KBM-7 (cell line): ENCODE measurements at places on chromosomes 2 and 18.

DNA sequence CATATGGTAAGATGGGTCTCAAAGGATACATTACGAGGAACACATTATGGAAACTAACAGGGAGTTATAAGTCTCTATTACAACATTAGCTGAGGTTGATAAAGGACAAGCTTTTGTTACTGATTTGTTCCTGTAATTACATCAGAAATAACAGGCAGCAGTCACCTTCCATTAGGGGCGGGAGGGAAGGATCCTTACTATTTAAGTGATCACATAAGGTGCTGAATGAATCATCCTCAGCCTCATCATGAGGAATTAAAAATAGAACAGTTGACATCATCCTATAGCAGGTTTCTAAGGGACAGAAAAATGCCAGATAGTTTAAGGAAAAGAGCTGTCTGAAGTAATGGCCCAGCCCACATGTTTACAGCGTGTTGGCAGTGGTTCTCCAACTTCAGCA is 86.9 kb upstream of the MGAT5 start:
- DNase-seq: no peak

GRCh38 chr18:45505497-45506206 is 109.6 kb upstream of the SLC14A2 start:
- DNase-seq: no peak

GRCh38 chr2:188884517-188884916 is 89.7 kb upstream of the COL3A1 start:
- no peak for DNase-seq

- DNase-seq: no peak
These were observed 17.3 kb upstream of the MTX2 start for GRCh38 chr2:176251928-176252327.

DNA sequence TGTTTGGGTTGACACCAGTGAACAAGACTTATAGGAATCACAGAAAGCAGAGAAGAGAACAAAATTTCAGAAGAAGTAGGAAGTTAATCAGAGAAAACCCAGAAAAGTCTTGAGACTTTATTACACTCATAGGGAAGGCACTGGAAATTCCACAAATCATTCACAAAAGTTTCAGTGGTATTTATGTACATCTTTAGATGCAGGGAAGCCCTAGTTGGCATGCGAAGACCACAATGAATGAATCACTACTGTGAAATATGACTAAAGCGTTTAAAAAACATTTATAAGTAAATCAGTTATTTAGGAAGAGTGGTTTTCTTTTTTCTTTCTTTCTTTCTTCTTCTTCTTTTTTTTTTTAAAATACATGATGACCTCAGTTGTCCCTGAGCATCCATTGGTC is 105.1 kb downstream of the NUP35 start:
- no peak for DNase-seq

DNA sequence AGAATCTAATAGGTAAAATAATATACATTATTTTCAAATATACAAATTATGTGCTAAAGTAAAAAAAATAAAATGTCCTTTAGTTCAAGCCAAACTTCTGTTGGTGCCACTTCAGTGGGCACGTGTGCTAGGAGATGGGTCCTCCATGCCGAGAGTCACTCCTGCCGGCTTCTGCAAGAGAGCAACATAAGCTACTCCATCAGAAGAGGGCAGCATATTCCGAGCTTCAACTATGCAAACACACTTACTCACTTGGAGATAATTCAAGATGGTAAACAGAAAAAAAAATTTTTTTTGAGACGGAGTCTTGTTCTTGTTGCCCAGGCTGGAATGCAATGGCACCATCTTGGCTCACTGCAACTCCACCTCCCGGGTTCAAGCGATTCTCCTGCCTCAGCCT is 24.4 kb downstream of the CNOT11 start:
- no peak for DNase-seq

GRCh38 chr2:2777213-2777612 is 446.1 kb upstream of the MYT1L start:
- no peak for DNase-seq

DNA sequence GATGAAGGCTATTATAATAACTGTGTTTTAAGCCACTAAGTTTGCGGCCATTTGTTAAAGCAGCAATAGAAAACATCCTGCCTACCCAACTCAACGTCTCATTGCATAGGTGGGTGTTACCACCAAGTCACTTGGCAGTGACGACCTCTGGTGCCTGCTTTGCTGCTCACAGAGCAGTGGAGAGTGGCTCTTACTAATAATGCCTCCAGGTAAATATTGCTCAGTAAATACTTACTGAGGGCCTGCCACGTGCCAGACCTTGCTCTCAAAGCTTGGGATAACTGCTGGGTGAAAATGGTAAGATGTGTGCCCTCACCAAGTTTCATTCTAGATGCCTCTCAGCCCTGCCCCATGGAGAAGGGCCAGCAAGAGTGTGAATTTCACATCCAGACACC is 27.7 kb downstream of the ITGA6 start:
- no peak for DNase-seq

DNA sequence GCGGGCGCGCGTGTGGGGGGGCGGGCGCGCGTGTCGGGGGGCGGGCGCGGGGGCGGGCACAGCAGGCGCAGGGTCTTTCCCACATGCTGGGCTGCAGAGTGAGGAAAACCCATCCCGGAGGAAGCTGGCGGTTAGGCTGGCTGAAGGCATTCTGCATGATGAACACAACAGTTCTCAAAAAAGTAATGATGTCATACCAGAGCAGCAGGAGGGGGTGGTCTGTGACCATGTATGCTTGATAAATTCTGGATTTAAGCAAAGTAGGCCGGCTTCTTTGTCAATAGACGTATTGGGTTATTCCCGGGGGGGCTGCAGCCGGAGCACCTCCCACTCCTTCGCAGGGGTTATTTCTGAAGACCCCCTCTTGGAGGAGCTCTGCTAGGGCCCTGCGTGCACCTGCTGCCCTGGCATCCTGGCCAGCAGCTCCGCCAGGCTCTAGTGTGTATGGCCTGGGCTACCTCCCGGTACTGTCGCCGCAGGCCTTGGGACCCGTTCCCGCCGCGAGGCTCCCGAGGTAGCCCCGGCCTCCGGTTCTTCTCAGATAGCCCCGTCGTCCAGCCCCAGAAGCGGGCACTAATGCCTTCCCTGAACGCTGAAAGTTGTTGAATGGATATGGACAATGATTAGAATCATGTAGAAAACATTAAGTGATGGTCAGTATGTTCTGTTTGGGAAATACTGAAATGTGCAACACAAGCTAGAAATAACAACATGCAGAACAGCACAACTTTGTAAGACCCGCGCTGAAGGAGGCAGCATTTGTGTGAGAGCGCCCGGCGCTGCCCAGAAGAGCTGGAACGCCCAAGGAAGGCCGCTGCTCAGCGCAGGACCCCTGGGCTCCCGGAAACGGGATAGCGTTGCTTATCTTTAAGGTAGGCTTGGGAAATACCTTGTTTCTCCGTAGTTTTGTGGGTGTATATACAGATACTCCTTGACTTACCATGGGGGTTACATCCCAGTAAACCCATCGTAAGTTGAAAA is 101.4 kb upstream of the RAB6C start:
- no peak for DNase-seq

- DNase-seq: no peak
These were observed 9.5 kb downstream of the CHPF start for GRCh38 chr2:219533930-219534661.

GRCh38 chr18:24465486-24465885 is 5.0 kb downstream of the HRH4 start:
- no peak for DNase-seq

DNA sequence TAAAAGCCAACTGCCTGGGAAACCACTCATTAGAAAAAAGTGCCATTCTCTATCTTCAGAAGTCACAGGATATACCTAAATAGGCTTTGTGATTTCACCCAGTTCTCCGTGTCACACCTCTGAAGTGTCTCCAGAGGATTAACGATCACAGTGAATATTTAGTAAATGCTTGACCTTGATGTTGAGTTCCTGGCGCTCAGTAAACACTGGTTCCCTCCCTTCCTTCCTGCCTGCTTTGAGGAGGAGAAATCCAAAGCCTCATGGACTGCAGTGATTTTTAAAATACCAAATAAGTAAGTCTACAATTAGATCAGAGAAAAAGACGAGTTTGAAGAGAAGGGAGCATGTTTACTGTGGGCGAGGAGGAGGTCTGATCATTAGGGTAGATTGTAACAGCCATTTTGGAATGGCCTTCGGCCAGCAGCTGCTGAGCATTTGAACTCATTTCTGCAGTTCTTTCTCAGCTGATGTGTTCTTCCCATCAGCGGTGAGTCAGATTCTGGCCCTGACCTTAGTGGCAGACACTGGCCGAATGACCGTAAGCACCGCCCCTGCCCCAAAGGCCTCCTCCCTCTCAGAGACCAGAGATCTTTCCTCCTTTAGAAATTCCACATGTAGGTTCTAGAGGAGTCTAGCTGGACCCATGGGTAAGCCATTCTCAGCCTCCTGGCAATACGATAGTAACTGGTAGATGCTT is 62.1 kb upstream of the SLC16A14 start:
- no peak for DNase-seq

DNA sequence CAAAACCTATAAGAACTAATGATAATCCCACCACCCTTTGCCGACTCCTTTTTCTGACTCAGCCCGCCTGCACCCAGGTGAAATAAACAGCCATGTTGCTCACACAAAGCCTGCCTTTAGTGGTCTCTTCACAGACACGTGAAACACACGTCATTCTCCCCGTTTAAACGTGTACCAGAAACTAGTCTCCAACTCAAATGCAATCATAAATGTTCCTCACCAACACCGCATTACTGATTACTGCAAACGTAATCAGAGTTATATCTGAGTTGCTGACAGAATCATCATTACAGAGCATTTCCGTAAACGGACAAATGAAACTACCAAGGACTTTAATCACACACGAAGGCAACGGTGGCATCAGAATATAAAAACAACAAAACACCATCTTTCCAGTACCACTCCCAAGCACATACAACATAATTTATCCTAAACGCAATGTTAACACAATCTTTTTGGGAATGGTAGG is 1.9 kb downstream of the CLK1 start:
- DNase-seq: no peak

- DNase-seq: no peak
These were observed 6.3 kb downstream of the C2orf81 start for GRCh38 chr2:74414881-74415761.

DNA sequence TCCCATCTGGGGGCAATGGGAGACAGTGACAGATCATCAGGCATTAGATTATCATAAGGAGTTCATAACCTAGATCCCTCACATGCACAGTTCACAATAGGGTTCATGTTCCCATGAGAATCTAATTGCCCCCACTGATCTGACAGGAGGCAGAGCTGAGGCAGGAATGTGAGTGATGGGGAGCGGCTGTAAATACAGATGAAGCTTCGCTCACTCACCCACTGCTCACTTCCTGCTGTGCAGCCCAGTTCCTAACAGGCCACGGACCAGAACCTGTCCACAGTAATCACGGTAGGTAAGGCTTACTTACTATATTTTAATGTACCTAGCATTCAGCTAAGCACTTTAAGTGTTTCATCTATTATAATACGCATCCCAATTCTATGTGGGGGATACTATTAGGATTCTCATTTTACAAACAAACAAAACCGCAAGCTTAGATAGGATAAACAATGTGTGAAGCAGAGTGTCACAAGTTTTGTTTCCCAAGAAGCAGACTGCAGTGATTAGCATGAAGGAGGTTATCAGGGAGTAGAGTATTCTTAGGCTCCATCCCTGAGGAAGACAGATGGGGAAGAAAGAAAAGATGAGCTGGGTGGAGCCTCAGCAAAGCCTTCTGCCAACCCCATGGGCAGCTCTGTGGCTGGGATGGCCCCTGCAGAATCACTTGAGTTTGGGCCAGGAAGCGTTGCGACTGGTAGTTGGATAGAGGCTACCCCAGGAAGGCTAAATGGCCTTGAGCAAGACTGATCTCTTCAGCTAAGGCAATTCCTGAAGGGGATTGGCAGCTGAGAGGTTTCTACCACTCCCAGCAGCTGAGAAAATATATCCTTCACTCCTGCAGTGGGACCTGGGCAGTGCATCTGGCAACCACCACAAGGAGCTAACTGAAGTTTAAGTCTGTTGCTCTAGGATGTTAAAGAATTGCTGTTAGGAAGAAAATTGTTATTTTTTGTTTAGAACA is 133.1 kb downstream of the MREG start:
- no peak for DNase-seq

- no peak for DNase-seq
These were observed 25.3 kb upstream of the TACR1 start for GRCh38 chr2:75224636-75225094.

DNA sequence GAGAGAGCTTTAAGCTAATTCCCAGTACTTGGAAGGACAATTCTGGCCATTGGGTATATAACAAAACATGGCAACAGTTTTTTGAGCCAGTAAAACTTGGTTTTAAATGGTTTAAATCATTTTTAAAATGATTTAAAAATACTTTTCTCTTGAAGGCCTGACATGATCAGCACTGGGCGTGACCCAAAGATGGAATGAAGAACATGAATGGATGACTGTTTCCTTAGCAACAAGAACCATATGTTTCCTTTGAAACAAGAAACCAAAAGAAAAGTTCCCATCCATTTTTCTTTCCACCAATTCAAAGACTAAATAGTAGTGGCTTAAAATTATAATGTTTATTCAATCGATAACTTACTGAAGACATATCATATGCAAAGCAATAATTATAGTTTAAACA is 348.3 kb upstream of the FIGN start:
- DNase-seq: no peak

GRCh38 chr2:28678944-28679343 is 72.7 kb upstream of the PPP1CB start:
- DNase-seq: no peak

DNA sequence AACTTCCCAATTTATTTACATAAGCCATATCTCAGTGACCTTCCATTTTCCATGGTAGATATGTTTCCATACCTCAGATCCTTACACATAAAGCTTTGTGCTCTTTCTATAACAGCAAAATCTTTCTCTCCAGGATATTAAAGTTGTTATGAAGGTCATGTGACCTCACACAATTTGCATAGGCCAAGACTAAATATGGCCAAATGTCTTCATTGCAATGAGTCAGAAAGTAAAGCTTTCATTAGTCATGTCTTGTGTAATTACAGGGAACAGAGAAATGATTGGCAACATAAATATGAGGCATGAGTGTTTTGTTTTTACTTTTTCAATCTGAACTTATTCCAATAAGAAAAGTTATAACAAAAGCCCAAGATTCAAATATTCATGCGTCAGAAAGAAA is 243.5 kb downstream of the ASXL3 start:
- DNase-seq: no peak

GRCh38 chr2:149021761-149022160 is 16.7 kb upstream of the LYPD6B start:
- DNase-seq: no peak

DNA sequence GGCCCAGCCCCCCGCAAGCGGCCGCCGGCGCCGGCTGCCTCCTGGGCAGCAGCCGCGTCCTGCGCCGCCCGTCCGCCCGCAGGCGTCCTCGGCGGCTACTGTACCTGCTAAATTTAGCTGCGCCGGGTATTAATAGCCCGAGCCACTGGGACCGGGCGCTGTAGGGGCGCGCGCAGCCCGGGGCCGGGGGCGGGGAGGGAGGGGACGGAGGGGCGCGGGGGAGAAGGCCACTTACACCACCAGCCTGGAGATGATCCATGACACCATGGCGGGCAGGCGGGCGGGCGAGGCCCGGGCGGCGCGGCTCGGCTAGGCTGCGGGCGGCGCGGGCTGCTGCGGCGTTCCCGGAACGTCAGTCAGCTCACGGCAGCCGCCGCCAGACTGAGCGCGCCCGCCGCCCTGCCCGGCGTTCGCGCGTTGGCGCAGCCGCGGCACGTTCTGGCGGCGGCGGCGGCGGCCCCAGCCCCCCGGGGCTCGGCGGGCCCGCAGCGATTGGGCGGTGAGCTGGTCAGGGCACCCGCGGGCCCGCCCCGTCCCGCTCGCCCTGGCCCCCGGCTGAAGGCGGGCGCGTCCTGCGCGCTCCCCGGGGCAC is at the start of gene REEP1:
REEP1 (minus strand) TSS at position 383 of the 592 bp plus-strand sequence; CDS start at position 267, 116 bp downstream.
- DNase-seq: no peak
